ENCODE measurements at places on chromosomes 12 and 14.

DNA sequence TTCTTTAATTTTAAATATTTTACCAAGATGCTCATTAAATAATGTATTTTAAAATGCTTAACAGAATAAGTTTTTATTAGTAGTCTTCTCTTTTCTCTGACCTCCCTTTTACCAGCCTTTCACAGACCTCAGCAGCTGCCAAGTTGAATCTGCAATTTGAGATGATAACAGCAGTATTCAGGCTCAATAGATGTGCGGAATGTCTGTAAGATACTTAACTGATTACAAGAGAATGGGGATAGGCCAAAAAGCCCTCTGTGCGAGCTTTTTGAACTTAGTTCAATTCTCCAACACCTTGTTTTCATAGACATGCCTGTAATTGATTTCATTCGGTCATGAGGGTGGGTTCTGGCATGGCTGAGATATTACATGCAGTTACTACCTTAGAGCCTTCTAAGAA lies 277.2 kb downstream of the TMTC2 start:
- no peak for DNase-seq

- DNase-seq: no peak
Measured at GRCh38 chr12:56933826-56934625, at the start of gene SDR9C7. Gene SDR9C7 (minus strand): TSS chr12:56934408. CDS start chr12:56934261, 147 bp downstream.

DNA sequence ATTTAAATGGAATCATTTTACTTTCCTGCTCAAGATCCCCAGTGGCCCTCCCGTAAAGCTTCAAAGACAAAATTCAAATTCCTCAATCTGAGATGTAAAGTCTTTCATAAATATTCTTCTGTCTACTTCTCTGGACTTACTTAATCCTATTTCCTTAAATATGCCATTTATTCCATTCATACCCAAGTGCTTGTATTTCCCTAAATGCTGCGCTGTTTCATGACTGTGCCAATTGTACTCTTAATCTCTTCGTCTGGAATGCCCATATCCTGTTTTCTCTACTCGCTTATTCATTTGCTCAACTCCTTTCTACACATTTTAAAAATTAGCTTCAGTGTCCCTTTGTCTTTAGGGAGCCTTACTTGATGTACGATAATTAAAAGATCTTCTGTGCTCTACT lies 280.1 kb downstream of the CPNE8 start:
- no peak for DNase-seq

DNA sequence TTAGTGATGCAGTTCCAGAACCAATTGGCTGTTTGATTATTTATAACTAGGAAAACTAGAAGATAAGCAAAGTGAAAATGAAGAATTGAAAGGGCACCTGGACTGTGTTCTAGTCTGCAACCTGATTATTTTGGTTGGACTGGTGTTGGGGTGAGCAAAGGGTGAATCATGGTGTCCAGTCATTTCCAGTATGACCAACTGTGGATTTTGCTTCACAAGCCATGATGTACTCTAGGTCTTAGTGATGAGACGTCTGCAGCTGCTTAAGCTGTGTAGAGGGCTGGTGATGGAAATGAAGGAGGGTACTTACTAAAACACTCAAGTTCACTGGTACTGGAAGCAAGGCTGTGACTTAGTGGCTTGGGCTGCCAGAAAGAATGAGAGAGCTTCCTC lies 193.2 kb upstream of the FRMD6 start:
- DNase-seq: peak; percentile 99

GRCh38 chr12:111413442-111414086 lies 7.8 kb downstream of the SH2B3 start:
- DNase-seq: peak; percentile 89

GRCh38 chr12:4107436-4107878 lies 166.1 kb upstream of the CCND2 start:
- peak; percentile 80 for DNase-seq

DNA sequence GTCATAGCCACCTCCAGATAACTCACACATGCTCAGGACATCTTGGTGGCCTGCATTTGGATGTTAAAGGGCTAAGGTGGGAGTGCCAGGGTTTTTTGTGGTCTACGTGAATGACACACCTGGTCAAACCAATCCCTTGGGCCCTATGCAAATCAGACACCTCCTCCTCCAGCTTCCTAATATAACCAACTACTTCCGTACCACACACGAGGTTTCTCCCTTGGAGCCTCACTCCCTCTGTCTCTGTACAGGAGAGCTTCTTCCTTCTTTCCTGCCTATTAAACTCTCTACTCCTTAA lies 19.6 kb downstream of the APOBEC1 start:
- no peak for DNase-seq

Data from LHCN-M2 (cell line).